ENCODE measurements at places on chromosomes 11 and 22.

GRCh38 chr11:134658481-134659225 is 246.6 kb upstream of the B3GAT1 start:
- no peak for DNase-seq

DNA sequence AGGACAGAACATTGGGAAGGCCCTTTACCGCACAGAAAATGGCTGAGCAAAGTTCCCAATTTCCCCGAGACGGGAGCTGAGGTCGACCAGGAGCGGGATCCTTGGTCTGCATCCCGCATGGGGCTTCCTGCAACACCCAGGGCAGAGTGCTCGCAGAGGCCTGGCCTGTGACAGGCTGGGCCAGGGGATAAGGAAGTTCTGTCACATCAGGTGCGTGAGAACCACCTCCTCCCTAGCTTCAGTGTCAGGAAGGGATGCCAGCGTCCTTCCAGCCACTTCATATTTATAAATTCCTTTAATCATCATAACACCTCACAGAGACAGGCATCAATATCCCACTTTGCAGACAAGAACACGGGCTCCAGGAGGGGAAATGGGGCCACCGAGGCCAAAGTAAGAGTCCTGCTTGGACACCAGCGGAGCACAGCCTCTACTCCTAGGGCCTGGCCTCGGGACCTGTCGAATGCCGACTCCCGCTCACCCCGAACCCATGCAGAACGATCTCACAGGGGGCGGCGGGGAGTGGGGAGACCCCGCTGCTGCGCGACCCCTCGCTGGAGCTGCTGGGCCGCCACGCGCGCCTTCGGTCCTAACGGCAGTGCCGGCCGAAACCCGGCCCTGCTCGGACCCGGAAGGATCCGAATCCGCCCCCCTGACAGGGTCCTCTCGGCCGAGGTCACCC is 532 bp downstream of the BET1L start:
- no peak for DNase-seq

DNA sequence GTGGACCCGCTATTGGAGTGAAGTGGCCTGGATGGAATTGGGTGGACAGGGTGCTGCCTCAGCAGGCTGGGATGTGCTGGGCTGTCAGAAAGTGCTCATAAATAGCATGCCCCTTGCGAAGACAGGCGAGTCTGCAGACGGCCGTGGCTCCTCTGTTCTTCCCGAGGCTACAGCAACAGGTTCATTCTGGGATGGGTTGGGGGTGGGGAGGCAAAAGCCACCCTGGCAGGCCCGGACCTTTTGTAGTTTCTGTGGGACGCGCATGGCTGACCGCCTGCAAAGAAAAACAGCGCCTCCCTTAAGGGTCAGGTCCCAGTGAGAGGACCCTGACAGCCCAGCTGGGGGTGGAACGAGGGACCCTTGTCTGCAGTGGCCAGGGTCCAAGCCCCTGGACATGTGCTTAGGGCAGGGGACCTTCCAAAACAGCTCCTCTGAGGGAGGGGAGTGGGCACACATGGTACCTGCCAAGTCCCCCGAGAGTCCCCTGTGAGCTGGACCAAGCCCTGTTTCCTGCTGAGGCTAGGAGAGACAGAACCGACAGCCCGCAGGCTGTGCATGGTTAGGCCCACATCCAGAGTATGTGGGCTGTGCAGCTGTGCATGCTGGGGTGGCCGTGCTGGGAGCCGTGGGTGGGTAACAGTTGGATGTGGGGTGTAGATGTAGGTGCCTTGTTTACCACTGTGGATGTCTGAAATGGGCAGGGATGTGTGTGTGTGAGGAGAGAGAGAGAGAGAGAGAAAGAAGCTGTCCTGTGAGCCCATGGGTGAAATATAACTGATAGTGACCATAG is at the start of gene CRYBB3:
TSS of gene CRYBB3 (plus strand) at position 128 of the 790 bp plus-strand sequence. CDS start 1,539 bp downstream, outside the sequence.
- no peak for DNase-seq

- DNase-seq, result no peak
Measured at GRCh38 chr11:108516125-108516524, 17.9 kb upstream of the POGLUT3 start.

- no peak for DNase-seq
Measured at GRCh38 chr22:32854351-32854804, 52.9 kb downstream of the TIMP3 start.

- DNase-seq, result peak; percentile 34
Measured at GRCh38 chr11:12271241-12271640, 106.1 kb upstream of the PARVA start.

- DNase-seq, result no peak
Measured at GRCh38 chr11:76186776-76187279, 19.5 kb downstream of the WNT11 start.

DNA sequence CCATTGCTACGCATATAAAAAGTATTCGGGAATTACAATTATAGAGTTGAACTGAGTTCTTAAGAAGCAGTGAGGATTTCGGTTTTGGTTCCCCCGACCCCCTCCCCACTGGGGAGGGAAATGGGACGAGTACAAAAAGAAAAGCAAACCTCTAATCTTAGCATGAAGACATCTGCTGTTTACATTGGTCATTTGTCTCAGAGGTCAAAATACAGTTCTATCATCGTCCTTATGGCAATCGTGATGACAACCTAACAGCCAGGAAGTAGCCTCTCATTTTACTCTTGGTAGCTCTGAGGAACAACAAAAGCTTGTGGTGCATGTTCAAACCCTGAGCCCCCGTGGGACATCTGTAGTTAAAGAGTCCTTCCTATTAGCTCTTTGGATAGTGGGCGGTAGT is 3.2 kb upstream of the PRSS23 start:
- no peak for DNase-seq

- no peak for DNase-seq
Measured at GRCh38 chr11:118618115-118618990, 10.9 kb downstream of the PHLDB1 start.

DNA sequence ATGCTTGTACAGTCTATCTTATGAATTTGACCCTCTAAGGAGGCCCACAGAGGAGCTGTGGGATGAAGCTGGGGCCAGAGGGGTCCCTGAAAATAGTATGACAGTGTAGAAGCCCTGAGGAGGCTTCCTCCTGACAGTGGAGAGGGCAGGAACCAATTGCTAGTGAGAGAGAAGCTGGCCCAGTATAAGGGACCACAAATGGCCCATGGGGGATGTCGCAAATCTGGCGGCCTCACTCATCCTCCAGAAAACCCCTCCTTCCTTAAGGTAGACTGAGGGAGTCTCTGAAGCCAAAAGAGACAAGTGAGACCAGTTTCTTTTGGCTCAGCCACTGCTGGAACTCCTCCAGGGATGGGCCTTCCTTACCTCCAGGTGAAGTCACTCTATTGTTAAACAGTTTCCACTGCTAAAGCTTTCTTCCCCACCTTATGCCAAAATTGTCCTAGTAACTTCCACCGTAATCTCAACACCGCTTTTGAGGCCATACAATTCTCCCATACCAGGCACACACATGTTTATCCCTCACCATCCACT is 17.8 kb upstream of the CASTOR1 start:
- DNase-seq, result no peak

Data from NCI-H510A treated with DMSO at 0.1 percent for 48 hours (cell line).